HCT116 (cell line): ENCODE measurements at places on chromosomes 12 and 14.

- no peak overlapping the region for H3K27ac ChIP-seq
- no peak overlapping the region for H3K4me3 ChIP-seq
- H3K4me1 ChIP-seq: no peaks in the 10 kb centered on the region
- H3K27me3 ChIP-seq: 0 out of 2 replicates have a peak, but pooled peaks cover 4% of the 10 kb centered on the region
- no peaks in the 10 kb centered on the region for H3K36me3 ChIP-seq
- no peak for DNase-seq
These were observed 153.6 kb downstream of the ATP23 start for GRCh38 chr12:58095002-58095401.

GRCh38 chr14:93510056-93510455 lies 79.3 kb downstream of the UNC79 start:
- no peaks in the 10 kb centered on the region for H3K4me1 ChIP-seq
- DNase-seq: no peak
- H3K27me3 ChIP-seq: no peaks in the 10 kb centered on the region
- H3K36me3 ChIP-seq: no peaks in the 10 kb centered on the region
- H3K4me3 ChIP-seq: no peak overlapping the region

DNA sequence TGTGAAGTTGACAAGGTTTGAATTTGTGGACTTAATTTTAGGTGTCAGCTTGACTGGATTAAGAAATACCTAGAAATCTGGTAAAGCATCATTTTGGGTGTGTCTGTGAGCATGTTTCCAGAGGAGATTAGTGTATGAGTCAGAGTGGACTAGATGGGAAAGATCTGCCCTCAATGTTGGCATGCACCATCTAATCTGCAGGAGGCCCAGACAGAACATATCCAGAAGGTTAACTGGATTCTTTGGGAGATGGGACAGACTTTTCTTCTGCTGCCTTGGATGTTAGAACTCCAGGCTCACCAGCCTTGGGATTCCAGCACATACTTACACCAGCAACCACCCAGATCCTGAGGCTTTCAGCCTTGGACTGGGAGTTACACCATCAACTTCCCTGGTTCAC lies 14.1 kb downstream of the SGPP1 start:
- no peaks in the 10 kb centered on the region for H3K36me3 ChIP-seq
- peak; percentile 32 for DNase-seq
- H3K27ac ChIP-seq: no peak overlapping the region
- no peak overlapping the region for H3K4me3 ChIP-seq
- peaks cover 13% of the 10 kb centered on the region for H3K4me1 ChIP-seq

- no peaks in the 10 kb centered on the region for H3K36me3 ChIP-seq
- no peak for DNase-seq
- no peak overlapping the region for H3K4me3 ChIP-seq
- no peaks in the 10 kb centered on the region for H3K4me1 ChIP-seq
- H3K27ac ChIP-seq: no peak overlapping the region
These were observed 169.2 kb downstream of the APAF1 start for GRCh38 chr12:98814254-98814653.

DNA sequence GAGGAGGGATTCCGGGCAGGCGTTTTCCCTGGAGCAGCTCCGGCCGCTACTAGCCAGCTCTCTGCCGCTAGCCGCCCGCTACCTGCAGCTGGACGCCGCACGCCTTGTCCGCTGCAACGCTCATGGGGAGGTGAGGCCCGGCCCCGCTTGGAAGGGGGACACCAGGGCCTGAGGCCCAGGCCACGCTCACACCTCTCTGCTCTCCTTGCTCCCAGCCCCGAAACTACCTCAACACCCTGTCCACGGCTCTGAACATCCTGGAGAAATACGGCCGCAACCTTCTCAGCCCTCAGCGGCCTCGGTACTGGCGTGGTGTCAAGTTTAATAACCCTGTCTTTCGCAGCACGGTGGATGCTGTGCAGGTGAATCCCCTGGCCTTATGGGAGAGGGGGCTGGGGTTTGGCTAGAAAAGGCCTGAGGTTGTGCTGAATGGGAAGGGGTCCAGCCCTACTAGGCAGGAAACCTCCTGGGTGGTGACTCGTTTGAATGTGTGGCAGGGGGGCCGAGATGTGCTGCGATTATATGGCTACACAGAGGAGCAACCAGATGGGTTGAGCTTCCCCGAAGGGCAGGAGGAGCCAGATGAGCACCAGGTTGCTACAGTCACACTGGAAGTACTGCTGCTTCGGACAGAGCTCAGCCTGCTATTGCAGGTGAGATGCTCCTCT lies 597 bp downstream of the RNF31 start:
- H3K4me1 ChIP-seq: peaks cover 17% of the 10 kb centered on the region
- H3K36me3 ChIP-seq: peaks cover 35% of the 10 kb centered on the region
- no peaks in the 10 kb centered on the region for H3K27me3 ChIP-seq
- peak overlapping the region; percentile 99 for H3K4me3 ChIP-seq

DNA sequence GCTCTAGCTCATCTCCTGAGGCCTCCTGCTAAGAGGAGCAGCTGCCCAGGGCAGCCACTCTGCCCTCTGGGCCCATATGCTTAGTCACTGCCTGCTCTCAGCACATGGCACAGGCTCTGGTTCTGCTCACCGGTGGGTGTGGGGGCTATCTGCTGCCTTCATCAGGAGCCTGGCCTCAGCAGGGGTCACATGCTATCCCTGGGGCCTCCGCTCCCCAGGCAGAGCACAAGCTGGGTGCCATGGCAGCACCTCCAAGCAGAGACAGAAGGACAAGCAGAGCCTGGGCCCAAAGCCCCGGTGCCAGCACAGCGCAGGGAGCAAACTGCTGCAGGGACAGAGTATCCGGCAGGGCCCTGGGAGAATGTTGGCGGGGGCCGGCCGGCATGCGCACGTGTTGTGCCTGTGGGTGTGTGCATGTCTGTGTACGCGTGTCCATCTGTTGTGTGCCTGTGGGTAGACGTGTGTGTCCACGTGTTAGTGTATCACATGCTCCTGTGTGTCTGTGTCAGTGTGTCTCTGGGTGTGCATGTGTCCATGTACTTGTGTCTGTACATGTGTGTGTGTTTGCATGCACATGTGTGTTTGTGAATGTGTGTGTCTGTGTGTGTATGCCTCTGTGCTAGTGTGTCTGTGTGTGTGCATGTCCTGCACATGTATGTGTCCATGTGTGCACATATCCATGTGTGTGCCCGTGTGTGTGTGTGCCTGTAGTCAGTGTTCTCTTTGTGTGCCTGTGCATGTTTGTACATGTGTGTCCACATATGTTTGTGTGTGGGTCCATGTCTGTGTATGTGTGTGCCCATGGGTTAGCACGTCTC lies 326.9 kb downstream of the TMEM121 start:
- no peak overlapping the region for H3K27ac ChIP-seq
- H3K36me3 ChIP-seq: no peaks in the 10 kb centered on the region
- no peaks in the 10 kb centered on the region for H3K27me3 ChIP-seq
- no peaks in the 10 kb centered on the region for H3K4me1 ChIP-seq
- no peak overlapping the region for H3K4me3 ChIP-seq

GRCh38 chr12:89098441-89099112 lies 253.7 kb downstream of the DUSP6 start:
- no peak overlapping the region for H3K4me3 ChIP-seq
- H3K4me1 ChIP-seq: no peaks in the 10 kb centered on the region
- no peaks in the 10 kb centered on the region for H3K27me3 ChIP-seq
- DNase-seq: no peak
- no peak overlapping the region for H3K27ac ChIP-seq
- no peaks in the 10 kb centered on the region for H3K36me3 ChIP-seq

DNA sequence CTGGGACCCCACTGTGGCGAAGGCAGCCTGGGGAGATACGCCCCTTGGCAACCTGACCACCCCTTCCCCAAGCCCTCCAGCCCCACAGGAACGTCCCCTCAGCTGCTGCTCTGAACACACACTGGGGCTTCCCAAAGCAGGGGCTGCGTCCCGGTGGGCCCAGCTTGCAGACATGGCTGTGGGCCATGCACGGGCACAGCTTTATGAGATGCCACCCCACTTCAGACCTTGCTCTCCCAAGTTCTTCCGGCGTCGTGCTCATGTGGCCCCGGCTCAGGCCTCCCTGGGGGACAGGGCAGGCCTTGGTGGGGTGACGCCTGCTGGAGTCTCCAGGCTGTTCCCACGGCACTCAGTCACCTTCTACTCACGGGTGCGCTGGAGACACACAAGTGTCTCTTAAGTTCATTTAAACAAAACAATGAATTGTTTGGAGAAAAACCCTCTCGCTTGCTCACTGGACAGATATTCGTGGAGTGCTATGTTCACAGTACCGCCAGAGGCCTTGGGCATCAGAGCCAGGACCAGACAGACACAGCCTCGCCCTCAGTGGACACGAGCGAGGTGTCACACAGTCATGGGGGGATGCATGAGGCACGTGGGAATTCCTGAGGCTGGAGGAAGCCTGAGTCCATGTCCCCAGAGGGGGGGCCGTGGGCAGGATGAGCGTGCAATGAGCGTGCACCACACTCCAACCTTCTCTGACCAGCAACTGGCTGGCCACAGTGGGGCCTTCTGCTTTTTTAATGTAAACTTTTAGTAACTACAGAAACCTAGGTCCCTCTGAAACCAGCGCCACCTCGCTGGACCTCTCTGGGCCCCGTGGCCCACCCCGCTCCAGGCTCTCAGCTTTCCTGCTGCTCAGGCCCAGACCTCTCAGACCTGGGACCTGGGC lies 4.3 kb downstream of the GALNT9 start:
- no peaks in the 10 kb centered on the region for H3K27me3 ChIP-seq
- no peak for DNase-seq
- no peaks in the 10 kb centered on the region; the same call in 1 of the 2 replicates for H3K4me1 ChIP-seq
- H3K36me3 ChIP-seq: no peaks in the 10 kb centered on the region
- H3K27ac ChIP-seq: no peak overlapping the region

GRCh38 chr12:21546716-21547115 lies 20.6 kb downstream of the SPX start:
- no peaks in the 10 kb centered on the region for H3K36me3 ChIP-seq
- H3K27me3 ChIP-seq: no peaks in the 10 kb centered on the region
- no peak for DNase-seq
- no peaks in the 10 kb centered on the region for H3K4me1 ChIP-seq
- H3K27ac ChIP-seq: no peak overlapping the region
- no peak overlapping the region for H3K4me3 ChIP-seq

GRCh38 chr14:69619012-69619411 lies 7.6 kb downstream of the SUSD6 start:
- H3K36me3 ChIP-seq: no peaks in the 10 kb centered on the region
- no peak overlapping the region for H3K27ac ChIP-seq
- H3K4me3 ChIP-seq: no peak overlapping the region
- no peak for DNase-seq
- no peaks in the 10 kb centered on the region for H3K27me3 ChIP-seq

DNA sequence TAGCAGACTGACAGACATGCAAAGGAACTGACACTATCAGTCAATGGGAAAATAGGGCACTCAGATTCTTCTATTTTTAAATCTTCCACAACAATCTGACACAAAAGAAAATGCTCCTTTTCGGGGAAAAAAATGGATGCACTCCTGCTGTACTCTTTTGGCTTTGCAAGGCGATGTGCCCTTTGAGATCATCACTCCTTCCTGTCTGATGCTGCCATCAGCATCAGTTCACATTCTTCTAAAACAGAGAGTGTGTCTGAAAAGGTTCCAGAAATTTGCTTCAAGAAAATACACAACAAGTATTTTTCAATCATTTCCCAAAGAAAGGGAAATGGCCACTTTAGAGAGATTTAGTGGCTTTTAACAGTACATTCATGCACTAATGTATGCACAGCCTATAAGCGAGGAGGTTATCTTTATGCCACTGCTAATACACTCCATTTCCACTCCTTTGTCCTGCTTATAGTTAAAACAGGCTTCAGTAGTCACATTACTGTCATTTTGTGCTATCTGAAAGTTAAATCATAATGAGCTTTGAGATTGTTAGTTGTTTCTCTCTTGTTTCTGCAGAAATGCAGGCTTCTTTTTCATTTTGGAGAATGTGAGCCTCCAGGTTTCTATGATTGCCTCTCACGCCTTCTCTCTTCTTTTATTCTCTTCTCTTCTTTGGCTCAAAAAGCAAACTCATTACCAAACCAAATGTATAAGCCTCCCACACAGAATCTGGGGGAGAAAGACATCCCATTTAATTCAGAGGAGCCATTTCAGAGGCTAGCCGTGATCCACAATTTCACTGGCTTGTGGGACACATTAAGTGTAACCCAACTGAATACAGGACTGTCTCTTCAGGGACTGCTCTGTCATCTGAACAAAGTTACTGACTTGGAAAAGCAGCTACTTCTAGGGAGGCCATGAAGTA lies 110.9 kb upstream of the CCDC196 start:
- no peaks in the 10 kb centered on the region for H3K36me3 ChIP-seq
- no peak overlapping the region for H3K27ac ChIP-seq
- H3K27me3 ChIP-seq: no peaks in the 10 kb centered on the region
- no peak for DNase-seq
- H3K4me3 ChIP-seq: no peak overlapping the region

GRCh38 chr14:89746654-89747053 lies 207.9 kb downstream of the EFCAB11 start:
- no peaks in the 10 kb centered on the region for H3K27me3 ChIP-seq
- no peak overlapping the region for H3K4me3 ChIP-seq
- no peak overlapping the region for H3K27ac ChIP-seq
- H3K36me3 ChIP-seq: no peaks in the 10 kb centered on the region
- DNase-seq: no peak
- no peaks in the 10 kb centered on the region for H3K4me1 ChIP-seq

GRCh38 chr14:25092258-25092740 lies 42.4 kb upstream of the STXBP6 start:
- no peak overlapping the region for H3K27ac ChIP-seq
- no peak overlapping the region for H3K4me3 ChIP-seq
- no peaks in the 10 kb centered on the region for H3K4me1 ChIP-seq
- no peaks in the 10 kb centered on the region for H3K27me3 ChIP-seq

DNA sequence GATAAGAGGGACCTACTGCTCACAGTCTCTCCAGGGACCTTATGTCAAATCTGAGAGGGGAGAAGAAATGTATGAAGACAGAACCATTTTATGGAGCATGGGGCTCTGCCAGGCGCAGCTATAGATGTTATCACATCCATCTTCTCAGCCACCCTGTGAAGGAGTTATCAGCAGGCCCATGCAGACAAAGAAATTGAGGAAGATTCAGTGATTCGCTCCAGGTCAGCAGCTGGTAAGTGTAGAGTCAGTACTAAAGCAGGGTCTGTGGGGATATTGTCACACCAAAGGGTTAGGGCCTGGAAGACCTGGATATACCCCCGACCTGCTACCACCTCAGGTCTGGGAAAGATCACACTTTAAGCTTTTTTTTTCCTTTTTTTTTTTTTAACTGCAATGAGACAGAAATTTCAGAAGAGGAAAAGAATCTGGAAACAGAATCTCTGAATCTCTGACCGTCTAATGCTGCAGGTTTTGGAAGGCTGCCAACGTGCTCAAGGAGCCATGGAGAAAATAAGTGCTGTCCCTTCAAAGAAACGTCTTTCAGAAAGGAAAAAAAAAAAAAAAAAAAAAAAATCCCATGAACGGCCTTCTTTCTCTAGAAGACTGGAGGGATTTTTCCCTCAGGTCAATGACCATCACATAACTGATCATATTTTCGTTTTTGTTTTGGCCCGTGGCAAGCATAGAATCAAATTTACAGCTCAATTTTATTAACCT lies 73.3 kb upstream of the PLEKHG7 start:
- H3K27me3 ChIP-seq: no peaks in the 10 kb centered on the region
- H3K36me3 ChIP-seq: no peaks in the 10 kb centered on the region
- H3K4me1 ChIP-seq: no peaks in the 10 kb centered on the region
- H3K27ac ChIP-seq: no peak overlapping the region
- no peak for DNase-seq

GRCh38 chr12:124296295-124296915 lies 1.5 kb downstream of the RFLNA start:
- DNase-seq: no peak
- no peaks in the 10 kb centered on the region for H3K27me3 ChIP-seq
- H3K27ac ChIP-seq: no peak overlapping the region
- no peaks in the 10 kb centered on the region for H3K36me3 ChIP-seq
- no peaks in the 10 kb centered on the region for H3K4me1 ChIP-seq
